ENCODE measurements at places on chromosomes 2 and 18.

DNA sequence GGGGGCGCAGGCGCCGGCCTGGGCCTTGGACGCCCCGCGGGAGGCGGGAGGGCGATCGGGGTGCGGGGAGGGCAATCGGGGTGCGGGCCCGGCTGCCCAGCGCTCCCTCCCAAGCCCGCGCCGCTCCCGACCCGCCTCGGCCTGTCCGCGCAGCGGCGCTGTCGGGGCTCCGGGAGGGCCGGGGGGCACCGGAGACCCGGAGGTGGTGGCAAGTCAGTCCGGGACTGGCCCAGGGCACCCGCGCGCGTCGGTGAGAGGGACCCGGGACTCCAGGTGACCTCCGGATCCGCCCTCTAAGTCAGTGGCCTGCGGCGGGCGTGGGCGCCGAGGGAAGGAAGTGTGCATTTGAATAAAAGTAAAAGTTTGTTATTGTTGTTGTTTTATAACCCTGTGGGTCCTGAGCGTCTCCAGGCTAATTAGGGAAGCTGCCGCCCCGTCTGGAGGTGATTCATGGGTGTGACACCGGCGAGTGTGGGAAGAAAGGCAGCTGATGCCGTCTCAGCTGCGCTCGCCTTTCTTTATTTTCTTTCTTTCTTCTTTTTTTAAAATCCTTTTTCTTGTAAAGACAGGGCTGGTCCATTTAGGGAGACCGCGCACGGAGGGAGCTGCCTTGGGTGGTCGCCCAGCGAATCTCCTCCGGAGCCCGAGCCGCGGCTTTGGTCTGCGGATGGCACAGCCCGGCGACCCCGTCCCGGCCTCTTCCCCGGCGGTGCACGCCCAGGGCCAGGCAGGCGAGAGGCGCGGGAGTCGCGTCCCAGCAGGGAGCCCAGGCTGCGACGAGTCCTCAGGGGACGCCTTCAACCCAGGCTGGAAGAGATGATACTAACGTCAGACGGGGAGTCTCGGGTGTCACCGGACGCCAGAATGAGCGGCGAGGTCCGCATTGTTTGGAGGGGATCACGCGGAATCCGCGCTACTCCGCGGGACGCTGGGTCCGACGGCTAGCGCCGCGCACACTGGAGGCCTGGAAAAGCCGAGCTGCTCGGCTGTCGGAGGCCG, 627 bp upstream of the CRACDL start:
- no peak for DNase-seq

- DNase-seq = no peak
Measured at GRCh38 chr2:100938031-100939026, 63.8 kb upstream of the RPL31 start.

DNA sequence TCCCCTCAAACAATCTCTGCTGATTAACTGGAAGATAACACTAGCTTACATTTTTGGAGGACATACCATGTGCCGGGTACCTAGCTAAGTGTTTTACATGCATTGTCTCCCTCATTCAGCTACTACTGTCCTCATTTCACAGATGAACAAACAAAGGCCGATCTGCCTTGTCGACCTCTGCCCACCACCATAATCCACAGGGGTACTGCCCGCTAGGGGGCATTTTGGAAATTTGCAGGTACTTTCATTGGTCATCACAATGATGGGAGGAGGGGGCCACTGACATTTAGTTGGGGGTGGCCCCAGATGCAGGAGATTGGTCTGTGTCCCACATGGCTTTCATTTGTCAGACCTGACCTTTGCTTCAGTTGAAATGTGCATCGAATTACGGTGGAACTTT, 3.9 kb upstream of the TMEM163 start:
- DNase-seq = no peak

- no peak for DNase-seq
Measured at GRCh38 chr2:209387389-209387788, 36.5 kb upstream of the MAP2 start.

GRCh38 chr2:201733544-201733943, 35.1 kb upstream of the MPP4 start:
- no peak for DNase-seq

DNA sequence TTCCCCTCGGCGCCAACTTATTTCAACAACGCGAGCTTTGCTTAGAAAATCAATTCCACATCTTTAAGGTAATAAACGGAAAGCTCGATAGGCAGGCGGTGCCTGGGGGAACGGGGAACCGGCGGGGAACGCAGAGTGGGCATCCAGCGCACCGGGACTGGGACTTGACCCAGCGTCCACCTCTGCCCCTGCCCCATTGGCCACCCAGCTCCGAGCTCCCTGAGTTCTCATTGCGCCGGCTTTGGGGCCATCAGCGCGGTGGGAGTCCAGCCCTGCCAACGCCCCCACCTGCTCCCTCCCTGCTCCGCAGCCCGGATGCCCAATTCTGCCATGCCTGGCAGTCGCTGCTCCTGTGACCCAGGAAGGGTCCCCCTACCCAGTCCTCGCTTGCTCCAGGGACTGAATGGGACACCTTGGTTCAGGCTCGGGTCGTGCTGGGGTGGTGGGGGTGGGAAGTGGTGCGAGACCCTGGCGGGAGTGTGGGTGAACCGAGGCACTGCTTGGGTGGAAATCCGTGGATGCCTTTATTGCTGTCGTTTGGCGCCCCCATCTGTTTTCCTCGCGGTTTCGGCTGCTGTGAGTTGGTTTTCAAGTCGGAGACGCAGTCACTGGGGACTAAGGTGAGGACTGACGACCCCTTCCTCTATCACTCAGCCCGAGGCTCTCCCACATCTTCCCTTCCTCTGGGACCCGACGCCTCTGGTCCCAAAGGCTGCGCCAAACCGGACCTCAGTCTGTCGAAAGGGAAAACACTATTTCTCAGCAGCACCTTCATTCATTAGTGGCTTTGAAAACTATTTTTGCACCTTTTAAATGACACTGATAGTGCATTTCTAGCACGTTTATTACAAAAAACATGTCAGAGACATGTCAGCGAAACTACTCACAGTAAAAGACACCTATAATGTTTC, 2.4 kb upstream of the EVX2 start:
- no peak for DNase-seq

DNA sequence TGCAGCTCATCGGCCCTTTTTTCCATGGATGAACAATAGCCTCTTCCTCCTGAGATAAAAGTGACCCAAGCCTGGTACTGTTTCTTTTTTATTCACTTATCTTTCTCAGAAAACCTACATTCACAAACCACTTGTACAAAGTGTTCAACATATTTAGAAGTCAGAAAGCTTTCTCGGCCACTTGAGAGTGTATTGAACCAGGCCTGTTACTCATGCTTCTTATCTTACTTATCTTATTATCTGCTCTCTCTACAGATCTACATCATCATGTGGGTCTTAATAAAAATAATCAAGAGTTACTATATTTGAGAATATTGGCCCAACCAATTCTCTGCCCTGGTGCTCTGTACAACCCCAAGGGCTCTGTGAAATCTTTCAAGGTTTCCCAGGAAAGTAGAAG, 242.1 kb downstream of the MREG start:
- no peak for DNase-seq
